Hematopoietic multipotent progenitor cell treated with erythropoietin and hydrocortisone succinate and interleukin-3 and kit ligand, for 4 days (in vitro differentiated cells): ENCODE measurements at places on chromosomes 13 and 19.
A peak's percentile ranks its signal among the peaks of the same experiment; 100 is the strongest.

DNA sequence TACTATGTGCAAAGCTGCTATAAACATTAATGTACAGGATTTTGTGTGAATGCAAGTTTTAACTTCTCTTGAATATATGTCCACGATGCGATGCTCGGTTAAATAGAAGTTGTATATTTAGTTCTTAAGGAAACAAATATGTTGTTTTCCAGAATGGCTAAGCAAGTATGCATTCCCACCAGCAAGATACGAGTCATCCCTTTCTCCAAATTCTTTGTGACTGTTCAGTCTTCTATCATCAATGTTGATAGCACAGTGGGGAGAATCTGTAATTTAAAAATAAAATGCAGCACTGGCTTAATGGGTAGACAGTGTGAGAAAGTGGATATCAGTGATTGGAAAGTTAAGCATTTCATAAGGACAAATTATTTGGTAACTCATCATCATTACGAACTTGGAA, 1340.8 kb downstream of the PCDH9 start:
- no peak for DNase-seq

- DNase-seq: peak; percentile 68
These were observed 89.7 kb downstream of the RAB20 start for GRCh38 chr13:110471833-110472162.

DNA sequence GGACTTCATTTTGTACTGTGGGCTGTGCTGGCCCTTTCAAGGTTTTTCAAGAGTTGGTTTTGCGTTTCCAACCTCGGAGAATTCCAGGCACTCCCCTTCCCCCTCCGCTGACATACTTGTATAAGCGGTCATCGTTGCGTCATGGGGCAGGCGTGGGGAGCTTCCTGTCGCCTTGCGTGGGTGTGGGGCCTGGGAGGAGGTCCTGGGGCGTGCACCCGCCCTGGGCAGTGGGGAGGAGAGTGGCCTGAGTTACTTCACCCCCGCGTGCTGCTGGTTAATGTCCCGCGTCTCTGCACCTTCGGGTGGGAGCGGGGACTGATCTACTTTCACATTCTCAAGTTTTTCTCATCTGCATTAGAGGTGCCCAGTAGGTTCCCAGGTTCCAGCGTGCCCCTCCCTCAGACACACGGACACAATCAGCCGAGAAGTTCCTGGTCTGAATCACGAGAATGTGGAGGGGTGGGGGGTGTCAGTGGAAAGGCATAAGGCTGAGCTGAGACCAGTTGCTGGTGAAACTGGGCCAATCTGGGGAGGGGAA, 4.1 kb downstream of the IER2 start:
- DNase-seq: peak; percentile 86

DNA sequence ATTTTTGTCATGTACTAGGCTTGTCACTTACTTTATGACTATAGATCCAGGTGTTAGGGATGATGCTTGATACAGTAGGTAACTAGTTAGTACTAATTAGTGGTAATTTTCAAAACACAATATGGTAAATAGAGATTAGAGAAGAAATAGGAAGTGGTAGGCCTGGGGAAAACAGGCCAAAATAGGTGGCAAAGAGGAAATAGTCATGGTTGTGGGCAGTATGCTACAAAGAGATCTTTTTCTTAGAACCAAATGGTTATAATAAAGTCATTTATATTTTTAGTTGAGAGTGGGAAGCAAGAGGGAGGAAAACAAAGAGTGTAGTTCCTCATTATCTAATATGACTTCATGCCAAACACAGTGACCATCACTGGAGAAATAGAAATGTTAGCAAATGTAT, 9.1 kb upstream of the VWA8 start:
- DNase-seq: peak; percentile 66

GRCh38 chr13:25174304-25174703, 2.2 kb upstream of the AMER2 start:
- no peak for DNase-seq
